ENCODE measurements at places on chromosomes 2 and 18.

GRCh38 chr2:176562359-176563078, 293.3 kb downstream of the MTX2 start:
- DNase-seq: no peak

- DNase-seq: no peak
These were observed 135.9 kb downstream of the ACKR3 start for GRCh38 chr2:236705295-236706105.

DNA sequence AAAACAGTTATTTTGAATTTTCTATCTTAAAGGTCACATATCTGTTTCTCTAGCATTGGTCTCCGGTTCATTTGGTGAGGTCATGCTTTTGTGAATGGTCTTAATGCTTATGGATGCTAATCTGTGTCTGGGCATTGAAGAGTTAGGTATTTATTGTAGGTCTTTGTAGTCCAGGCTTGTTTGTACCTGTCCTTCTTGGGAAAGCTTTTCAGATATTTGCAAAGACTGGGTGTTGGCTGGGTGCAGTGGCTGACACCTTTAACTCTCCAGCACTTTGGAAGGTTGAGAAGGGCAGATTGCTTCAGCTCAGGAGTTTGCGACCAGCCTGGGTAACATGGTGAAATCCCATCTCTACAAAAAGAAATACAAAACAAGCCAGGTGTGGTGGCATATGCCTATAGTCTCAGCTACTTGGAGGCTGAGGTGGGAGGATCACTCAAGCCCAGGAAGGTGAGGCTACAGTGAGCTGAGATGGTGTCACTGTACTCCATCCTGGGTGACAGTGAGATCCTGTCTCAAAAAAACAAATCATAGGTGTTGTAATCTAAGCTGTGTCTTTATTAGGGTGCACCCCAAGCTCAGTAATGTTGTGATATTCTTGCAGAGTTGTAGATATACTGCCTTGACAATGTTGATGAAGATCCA, 82.3 kb downstream of the FAM117B start:
- no peak for DNase-seq

DNA sequence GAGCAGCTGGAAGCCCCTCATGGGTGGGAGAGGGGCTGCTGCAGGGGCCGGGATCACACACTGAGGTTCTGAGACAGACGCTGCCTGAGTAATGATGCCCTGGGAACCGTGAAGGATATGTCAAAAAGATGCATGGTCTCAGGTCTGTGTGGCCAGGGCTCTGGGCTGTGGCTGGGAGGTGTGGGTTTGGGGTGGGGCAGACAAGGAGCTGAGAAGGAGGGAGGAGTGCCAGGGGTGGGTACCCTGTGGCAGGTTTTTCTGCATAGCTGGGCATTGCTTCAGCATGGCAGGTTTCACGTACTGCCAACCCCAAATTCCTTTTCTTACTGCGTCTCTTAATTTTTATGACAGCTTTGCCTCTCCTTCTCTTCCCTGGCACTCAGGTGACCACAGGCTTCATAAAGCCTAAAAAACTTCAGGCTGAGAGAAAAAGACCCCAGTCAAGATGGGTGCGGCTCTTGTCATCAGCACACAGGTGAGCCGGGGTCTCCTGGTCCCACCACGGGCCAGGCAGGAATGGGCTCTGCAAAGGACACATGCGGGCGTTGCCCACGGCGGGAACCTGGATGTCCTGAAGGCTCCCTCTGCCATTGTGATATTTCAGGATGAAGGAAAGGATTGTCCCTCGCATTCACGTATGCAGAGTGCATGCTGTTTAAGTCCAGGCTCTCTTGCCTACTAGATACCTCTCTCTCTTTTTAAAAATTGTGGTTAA, 18.0 kb downstream of the MALL start:
- no peak for DNase-seq

DNA sequence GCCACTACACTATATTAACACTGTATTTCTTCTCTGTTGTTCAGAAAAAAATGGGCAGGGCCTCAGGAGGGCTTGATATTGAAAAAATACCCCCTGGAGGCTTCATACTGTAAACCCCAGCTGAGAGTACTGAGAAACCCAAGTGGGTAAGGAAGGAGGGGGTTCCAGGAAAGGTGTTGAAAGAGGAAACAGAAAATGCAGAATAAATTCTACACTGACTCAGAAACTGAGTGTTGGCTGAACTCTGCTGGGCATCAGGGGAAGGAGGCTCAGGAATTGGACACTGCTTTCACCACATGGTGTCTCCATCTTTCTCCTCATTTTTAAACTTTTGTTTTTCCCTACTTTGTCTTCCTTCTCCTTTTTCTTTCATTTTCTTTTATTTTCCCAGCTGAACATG, 253.7 kb downstream of the DYM start:
- no peak for DNase-seq

DNA sequence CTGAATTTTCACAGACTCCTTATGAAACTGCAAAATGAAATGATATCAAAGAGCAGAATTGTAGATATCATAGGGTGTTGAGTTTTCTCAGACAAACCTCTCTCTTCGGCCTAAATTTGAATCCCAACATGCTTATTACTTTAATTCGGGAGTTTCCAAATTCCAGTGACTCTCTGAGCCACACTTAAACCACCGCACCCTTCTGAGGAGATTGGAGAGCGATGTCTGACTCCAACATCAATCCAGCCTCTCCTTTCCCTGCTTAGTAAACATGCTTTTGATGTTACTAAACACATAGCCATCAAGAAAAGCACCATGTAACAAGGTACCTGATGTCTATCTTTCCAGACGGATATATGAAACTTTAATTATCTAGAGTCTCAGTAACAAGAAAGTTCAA, 103.1 kb upstream of the ARHGAP28 start:
- no peak for DNase-seq

- no peak for DNase-seq
These were observed 15.1 kb downstream of the TRAK2 start for GRCh38 chr2:201436141-201436540.

DNA sequence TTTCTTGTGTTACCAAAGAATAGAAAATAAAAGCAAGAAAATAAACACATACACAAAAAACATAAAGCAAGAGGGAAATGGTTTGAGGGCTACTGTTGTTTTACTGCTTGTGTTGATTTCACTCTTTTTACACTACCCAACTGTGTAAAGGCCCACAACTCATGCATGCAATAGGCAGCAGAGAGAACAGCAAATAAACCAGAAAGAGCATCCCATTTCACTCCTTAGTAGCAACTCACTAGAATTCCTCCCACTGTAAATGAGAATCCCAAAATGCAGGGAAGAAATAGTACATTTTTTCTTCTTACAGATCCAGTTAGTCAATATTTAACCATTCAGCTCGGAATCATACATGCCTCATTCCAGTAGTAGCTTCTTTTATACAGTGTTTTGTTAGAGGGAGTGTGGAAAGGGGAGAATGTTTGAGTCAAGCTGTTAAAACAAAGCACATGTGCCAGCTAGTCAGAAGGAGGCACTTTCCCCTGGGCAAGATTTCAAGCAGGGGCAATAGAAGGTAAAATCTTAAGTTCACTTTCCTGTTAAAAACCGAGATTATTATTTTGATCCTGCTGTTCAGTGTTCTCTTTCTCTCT, 147.2 kb upstream of the FAM98A start:
- DNase-seq: no peak

DNA sequence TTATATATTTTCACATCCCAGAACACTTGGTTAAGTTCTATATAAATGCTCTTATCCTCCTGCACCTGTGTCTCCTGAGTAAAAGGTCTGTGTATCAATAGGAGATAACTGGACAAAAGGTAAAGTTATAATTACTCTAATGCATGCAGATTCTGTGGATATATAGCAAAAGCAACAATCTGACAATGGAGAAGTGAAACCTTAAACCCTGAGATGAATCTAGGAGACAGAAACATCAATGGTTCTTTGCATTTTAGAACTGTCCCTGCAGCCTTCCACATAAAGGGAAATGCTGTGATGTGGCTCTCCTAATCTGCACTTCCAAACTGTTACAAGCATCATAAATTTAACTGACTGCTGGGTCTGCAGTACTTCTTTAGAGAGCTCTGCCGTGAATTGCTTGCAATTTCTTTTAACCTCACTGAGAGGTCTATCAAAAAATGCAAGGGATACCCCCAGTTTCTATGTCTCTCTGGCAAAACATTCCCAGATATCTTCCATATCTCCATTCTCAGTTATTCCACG, 42.8 kb upstream of the FSIP2 start:
- no peak for DNase-seq

DNA sequence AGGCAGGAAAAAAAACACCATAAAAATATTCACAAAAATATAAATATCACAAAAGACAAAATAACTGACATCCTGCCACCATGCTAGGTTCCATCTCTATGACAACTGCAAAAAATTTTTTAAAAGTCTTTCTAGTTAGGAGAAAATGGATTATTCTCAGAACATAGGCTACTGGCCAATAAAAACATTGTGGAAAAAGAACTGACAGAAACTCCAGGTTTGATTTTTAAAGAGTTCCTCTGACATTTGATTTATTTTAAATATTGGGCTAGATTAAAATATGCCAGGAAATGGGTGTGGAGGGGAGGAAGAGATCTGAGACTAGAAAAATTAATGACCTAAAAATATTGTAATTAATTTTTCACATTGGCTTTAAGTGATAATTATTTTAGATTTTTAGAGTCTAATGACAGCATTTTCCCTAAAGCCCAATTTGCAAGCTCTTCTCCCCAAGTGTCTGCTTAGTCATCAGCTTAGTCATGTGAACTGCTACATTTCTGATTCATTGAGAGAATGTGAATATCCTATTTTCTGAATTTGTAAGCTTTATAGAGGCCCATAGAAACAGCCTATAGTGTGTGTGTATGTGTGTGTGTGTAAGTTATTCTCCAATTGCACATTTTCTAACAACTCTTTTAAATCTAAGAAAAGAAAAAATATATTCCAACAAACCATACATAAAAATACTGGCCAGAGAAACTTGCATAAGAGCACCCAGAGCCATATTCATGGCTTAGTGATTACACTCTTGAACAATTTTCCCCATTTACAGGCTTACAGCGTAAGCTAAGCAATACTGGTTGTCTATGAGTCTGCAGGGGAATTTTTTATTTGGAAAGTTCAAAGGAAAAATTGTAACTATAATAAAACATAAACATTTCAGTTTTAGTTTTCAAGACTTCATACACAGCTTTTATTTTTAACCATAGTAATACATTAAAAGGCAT, 48.4 kb downstream of the TMEFF2 start:
- DNase-seq: no peak

- DNase-seq: no peak
These were observed 28.2 kb downstream of the DTNA start for GRCh38 chr18:34738175-34738894.

DNA sequence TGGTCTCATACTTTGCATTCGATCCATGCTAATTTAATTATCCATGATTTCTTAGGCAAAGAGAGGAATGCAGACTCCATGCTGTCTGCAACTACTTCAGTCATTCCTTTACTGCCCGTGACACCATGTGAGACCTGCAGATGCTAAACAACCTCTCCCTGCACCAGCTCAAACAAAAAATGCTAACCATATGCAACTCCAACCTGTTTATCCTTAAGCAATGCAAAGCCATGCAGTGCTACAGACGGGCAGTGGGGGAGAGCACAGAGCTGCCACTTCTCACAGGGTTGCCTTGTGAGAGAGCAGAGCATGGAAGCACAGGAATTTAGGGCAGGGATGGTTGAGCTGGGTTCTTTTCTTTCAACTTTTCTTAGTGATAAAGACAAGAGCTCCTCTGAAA, 74.9 kb upstream of the KLHL14 start:
- DNase-seq: no peak

DNA sequence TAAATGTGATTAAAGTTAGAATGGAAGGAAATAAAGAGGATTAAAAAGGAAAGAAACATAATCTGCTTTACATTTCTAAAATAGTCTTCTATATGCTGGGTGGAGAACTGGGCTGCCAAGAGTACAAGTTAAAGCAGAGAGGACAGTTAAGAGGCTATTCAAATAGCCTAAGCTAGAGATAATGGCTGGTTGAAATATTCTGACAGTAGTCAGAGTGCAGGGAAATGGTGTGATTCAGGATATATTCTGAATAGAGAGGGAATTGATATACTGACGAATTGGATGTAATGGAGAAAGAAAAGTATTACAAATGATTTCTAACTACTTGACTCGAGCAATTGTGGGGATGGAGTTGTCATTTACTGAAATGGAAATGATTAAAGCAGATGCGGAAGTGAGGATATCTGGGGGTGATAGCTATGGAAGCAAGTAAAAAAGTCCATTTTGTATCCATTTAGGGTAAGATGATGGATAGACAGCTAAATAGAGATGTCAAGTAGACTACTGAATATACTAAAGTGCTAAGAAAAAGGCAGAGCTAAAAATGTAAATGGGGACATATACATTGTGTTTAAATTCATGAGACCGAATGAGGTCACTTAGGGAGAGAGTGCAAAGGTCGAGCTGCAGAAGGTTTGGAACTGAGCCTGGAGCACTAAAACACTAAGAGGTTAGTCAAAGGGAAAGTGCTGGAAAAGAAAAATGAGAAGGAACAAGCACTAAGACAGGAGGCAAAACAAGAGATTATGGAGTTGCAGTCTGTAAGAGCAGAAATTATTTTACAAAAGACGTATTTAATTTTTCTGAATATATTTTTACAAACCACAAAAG, 696.8 kb downstream of the LRRTM4 start:
- no peak for DNase-seq

DNA sequence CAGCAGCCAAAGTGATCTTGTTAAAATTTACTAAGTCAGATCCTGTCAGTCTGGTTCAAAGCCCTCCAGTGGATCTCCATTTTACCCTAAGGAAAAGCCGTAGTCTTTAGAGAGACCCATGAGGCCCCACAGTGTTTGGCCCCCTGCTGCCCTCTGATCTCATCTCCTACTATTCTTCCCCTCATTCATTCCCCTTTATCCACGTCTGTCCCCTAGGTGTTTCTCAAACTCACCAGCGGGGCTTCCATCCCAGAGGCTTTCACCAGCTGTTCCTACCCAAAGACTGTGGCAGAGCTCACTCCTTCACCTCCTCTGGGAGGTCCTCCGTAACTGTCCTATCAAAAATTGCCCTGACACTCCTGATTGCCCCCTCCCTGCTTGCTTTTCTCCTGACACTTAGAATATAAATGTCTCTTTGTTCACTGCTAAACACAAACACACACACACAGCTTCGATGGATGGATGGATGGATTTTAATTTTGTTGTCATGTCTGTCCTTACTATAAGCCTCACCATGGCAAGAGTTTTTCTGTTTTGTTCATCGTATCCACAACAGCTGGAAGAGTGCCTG, 26.1 kb downstream of the LIMS1 start:
- no peak for DNase-seq

- no peak for DNase-seq
These were observed 117.1 kb downstream of the CAPN13 start for GRCh38 chr2:30690126-30690561.

- DNase-seq: no peak
These were observed 60.8 kb upstream of the FAM136A start for GRCh38 chr2:70362661-70363060.

Measured in stimulated activated CD4-positive, alpha-beta T cell treated with anti-CD3 and anti-CD28 coated beads, Interleukin-4, amount 100 ng/mL, for 24 hours (primary cell).